ENCODE measurements at places on chromosomes 12 and 14.

- DNase-seq, result no peak
These were observed 1.4 kb downstream of the AKAP6 start for GRCh38 chr14:32330351-32331111.

GRCh38 chr12:7638064-7638759, 27.5 kb downstream of the APOBEC1 start:
- no peak for DNase-seq

DNA sequence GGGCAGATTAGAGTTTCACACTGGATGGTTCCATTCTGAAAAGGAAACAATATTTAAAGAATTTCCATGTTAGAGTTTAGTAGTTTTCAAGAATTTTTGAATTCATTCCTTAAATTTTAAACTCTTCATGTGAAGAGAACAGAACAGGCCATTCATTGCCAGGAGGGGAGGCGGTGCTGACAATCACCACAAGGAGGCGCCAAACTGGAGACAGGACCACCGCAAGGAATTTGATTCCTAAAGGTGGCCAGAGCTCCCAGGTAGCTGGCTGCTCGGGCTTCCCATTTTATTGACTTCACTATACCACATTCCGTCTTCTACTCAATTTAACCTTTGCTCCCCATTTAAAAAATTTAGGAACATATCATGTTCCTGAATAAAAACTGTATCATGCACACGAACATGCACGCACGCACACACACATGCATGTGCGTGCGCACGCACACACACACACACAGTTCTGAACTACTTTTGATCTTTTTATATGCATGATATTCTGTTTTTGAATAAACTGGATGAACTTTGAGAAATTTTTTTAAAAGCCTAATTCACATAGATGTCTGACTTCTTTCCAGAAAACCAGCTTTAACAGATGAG, 101.2 kb downstream of the NELL2 start:
- DNase-seq, result peak; percentile 43

GRCh38 chr14:33931461-33931860, 19.4 kb downstream of the EGLN3 start:
- no peak for DNase-seq

- DNase-seq, result no peak
These were observed 156.5 kb downstream of the PRKCH start for GRCh38 chr14:61477712-61478462.

DNA sequence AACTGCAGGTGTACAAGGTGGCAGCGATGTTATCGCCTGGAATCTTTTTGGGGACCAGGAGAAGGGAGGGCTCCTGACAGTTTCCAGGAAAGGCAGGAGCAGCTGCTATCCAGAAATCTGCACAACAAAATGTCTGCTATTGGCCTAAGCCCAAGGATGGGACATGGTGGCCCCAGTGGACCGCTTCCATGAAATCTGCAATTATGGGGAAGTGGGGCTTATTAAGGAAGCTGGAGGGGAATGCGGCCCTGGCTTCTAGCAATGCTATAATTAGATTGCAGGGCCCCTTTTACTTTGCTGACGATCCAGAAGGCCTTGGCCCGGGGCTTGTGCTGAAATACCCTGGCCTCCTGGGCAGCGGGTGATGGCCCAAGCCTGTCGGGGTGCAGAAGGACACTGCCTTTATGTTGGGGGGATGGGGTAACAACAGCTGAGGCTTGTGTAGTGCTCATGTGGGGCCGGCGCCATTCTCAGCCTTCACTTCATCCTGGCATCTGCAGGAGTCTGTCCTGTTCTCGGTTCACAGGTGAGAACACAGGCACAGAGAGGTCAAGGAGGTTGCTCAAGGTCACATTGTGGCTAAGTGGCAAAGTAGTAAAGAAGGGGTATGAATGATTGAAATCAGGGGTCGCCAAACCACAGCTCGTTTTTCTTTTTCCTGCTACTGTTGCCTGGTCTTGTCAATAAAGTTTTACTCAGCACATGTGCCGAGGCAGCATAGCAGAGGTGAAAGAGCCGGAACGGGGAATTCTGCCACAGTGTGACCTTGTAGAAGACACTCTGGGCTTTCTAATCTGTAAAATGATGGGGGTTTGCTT, 153.5 kb downstream of the RBM19 start:
- no peak for DNase-seq

GRCh38 chr14:69841656-69842055, 37.6 kb upstream of the SMOC1 start:
- DNase-seq, result no peak

DNA sequence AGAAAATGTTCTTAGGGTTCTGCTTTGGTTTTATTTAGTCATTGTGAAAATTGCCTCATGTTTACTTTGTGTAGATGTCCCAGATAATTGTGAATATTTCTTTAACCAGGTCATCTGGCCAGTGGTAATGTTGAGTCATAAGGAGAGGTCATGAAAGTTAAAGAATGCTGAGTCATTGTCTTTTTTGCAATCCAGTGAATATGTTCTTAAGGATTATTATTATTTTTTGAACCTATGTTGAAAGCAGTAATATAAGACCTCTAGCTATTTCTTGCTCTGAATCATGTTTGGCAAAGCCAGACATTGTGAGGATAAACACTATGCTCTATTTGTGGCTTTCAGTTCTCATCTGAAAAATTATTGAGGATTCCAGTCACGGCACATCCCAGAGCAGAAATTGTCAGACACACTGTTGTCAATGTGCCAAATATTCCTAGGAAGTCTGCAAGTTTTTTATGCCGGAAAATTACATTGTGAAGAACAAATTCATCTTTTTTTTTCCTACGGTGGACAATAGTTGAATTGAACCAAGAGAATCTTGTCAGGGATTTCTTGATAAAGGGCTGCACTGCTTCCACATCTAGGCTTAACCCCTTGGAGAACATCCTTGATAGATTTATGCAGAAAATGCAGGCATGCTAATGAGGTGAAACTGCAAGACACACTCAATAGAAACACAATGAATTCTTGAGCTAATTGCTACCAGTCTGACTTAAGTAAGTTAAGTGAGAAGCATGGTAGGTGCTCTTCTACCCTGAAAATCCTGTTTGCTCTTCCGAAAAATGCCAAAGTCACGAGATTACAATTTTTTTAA, 369.6 kb downstream of the ATP23 start:
- no peak for DNase-seq

GRCh38 chr14:53093206-53093605, 59.9 kb downstream of the DDHD1 start:
- no peak for DNase-seq

- DNase-seq, result no peak
These were observed 169.2 kb downstream of the PIK3C2G start for GRCh38 chr12:18430425-18431048.

- DNase-seq, result no peak
These were observed 84.2 kb downstream of the AACS start for GRCh38 chr12:125149160-125150108.

DNA sequence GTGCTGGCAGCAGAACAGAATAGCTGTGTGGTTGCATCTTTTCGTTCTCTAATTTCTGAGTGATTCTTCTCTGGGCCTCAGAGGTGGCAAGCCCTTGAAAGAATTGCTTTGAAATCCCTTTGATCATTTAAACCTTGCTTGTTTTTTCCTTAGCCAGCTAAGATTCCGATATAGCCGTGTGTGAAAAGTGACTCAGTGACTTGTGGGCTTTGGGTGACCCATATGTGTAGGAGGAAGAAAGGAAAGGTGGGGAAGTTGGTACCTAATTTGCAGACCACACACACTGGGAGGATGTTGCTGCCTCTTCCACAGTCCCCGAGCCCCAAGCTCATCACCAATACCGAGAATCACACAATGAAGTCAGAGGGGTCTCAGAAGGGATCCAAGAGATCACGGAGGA, 18.8 kb downstream of the SLC24A4 start:
- peak; percentile 21 for DNase-seq

- DNase-seq, result no peak
These were observed at the start of gene MMP17 for GRCh38 chr12:131827961-131828534. Gene MMP17, plus strand, starts transcription at chr12:131828393. Its CDS starts 102 bp downstream, at chr12:131828495.
